BJ (cell line): ENCODE measurements at places on chromosomes 1 and 21.

- DNase-seq, result no peak
These were observed 1.7 kb downstream of the HSPG2 start for GRCh38 chr1:21935393-21935804.

- no peak for DNase-seq
These were observed 67.9 kb upstream of the GALNT2 start for GRCh38 chr1:229999004-229999670.

DNA sequence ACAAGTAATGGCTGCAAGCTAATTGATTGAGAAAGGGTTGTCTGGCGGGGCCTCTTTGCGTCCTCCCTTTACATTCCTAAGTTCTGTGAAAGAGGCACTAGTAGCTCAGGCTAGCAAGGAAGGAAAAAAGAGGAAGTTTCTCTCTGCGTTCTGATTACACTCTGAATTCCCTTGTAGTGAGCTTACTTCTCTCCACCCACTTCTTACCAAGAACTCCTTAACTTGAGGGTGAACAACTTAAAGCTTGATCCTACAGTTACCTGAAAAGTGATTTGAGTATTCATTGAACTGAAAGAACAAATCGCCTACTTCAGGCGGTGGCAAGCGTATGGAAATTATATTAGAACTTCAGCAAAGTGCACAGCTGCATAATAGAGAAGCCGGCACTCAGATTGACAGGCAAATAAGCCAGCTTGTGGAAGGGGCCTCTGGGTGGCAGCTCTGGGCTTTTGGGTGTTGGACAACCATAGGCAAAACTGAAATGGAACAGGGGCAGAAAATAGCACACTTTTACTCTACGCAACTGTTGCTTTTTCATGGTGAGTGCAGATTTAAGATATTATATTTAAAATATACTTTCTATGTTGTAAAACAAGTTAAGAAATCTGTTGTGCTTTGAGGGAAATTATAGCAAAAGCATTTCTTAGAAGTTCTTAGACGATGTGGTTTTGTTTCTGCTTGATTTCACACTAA is 464.5 kb downstream of the USP25 start:
- peak; percentile 34 for DNase-seq

- DNase-seq, result no peak
These were observed 1.2 kb downstream of the HDGF start for GRCh38 chr1:156750191-156750672.

GRCh38 chr21:30518876-30519275 is 16.9 kb upstream of the KRTAP19-5 start:
- no peak for DNase-seq

DNA sequence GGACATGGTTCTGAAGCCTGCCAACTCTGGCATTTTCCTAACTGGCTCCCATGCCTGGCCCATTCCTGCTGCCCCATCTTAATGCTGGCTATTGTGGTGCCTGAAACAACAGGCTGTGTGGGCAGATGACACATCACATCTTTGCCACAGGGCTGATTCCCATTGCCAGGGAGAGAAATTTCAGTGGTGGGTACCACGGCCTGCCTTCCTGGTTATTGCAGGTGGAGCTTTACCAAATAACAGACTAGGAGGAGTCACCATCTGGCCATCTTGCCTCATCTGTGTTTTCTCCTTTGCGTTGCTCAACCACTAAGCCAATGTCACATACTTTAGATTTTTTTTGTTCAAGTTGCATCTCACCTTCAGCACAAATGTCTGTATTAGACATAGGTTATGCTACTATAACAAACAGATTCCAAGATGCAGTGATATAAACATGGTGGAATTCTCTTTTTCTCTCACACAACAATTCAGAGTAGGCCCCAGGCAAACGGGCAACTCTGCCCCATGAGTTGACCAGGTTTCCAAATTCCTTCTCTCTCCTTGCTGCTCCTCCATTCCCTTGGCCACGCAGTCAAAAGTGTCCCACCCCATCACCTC is 14.1 kb downstream of the CDA start:
- DNase-seq, result no peak
